ENCODE measurements at places on chromosomes 16 and 17.

GRCh38 chr16:89380681-89381080 lies 109.7 kb downstream of the ANKRD11 start:
- no peak for DNase-seq

- peak; percentile 51 for DNase-seq
Measured at GRCh38 chr16:23435500-23435899, 17.5 kb downstream of the COG7 start.

DNA sequence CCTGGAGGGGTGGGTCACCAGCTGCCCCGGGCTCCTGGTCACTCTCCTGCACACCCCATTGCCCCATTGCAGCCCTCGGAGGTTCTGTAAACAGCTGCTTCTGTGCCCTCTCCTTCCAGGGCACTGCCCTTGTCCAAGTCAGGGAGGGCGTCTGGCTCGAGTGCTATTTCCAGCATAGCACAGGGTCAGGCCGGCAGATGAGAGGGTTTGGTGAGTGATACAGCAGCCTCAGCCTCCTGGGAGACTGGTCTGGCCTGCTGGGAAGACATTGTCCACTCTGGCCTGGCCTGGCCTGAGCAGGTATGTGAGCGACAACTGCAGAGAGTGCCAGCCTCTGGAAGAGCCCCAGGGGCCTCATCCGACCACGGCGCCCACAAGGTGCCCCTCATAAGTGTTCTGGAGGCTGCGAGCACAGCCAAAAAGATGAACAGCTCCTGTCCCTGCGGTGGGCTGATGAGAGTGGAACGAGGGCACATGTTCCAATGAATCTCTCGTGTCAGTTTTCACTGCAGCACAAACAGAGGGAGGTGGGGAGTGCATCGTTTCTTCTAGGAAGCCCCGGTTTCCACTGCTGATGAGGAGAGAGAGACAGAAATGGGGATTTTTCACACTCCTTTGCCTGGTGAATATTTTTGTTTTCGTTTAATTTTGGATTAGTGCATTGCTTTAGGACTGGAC lies 105.8 kb upstream of the SDK2 start:
- no peak for DNase-seq

DNA sequence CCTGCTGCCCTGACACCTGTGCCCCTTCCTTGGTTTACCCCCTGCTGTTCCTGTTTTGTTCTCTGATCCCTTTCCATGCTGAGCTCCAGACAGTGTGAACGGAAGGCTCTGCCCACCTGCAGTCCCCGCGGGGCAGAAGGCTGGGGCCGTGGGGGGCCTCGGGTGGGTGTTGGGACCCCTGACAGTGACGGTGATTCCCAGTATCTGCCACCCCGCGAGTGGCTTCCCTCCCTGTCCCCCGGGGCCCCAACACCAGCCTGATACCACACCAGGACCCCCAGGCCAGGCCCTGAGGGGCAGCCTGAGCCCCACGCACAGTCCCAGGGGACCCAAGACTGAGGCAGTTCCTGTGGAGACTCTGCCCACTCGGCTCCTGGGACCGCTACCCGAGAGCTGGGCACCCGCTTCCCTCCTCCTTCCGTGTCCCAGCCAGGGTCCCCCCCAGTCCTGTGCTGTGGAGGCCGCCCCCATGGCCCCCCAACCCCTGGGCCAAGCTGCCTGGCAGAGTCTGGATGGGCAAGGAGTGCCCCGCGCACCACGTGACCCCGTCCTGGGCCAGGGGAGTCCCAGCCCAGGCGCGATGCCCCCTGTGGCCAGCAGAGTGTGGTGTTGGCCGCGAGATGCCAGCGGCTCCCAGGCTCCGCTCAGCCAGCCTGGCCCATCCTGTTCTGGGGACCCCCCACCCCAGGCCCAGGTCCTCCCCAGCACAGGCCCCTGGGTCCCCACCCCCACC lies 10.0 kb upstream of the C1QTNF8 start:
- DNase-seq, result peak; percentile 60

- DNase-seq, result no peak
Measured at GRCh38 chr16:27318392-27319256, 4.8 kb downstream of the IL4R start.

DNA sequence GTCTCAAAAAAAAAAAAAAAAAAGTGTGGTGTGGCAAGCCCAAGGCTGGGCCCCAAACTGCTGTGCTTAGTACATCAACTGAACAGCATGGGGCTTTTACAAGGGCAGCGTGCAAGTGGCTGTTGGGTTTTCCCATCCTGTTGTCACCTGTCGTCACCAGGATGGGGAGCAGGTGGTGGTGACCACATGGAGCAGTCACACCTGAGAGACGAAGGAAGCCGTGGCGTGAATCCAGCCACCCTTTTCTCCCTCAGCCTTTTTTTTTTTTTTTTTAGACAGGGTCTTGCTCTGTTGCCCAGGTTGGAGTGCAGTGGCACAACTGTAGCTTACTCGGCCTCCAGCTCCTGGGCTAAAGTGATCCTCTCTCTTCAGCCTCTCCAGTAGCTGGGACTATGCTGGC lies 4.1 kb upstream of the MRPL58 start:
- DNase-seq, result no peak

DNA sequence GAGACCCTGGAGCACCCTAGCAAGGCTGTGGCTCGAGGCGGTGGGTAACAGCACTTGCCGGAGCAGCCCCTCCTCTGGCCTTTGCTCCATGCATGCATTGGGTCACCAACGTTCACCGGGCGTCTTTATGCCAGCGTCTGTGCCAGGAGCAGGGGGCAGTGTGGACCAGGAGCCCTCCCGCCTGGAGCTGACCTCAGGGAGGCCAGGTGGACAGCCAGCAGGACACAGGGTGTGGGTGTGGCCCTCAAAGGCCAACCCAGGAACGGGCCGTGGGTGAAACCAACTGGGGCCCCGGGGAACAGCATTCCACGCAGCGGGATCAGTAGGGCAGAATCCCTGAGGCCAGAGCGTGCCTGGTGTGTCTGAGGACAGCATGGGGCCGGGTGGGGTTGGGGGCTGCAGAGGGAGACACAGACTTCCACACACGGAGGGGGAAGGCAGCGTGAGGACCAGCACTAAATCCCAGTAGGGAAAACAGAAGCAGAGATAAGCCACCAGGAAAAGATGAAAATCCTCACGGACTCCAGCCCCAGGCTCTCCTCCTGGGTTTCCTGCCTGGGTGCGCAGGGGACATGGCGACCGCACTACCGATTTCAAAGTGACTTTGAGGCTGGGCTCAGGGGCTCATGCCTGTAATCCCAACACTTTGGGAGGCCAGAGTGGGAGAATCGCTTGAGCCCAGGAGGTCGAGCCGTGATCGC lies 2.9 kb upstream of the CD7 start:
- DNase-seq, result no peak

GRCh38 chr17:50297407-50297865 lies 23.2 kb downstream of the TMEM92 start:
- DNase-seq, result peak; percentile 44

- no peak for DNase-seq
Measured at GRCh38 chr16:82628711-82629110, 1.9 kb downstream of the CDH13 start.

DNA sequence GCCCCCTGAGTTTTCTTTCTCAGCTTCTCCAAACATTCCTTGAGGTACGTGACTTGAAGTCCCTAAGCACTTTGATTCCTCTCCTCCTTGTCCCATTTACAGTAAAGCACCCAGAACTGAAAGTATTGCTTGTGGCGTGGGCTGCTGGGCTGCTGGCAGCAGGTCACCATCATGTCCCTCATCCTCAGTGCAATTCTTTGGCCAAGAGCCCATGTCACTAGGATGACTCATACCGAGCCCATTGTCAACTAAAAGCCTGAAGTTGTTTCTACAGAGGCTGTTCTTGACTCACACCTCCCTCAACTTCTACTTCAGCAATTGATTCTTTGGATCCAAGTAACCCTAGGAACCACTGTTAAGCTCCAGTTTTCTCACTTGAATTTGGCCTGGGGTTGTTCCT lies 54.3 kb downstream of the KPNA2 start:
- DNase-seq, result no peak

DNA sequence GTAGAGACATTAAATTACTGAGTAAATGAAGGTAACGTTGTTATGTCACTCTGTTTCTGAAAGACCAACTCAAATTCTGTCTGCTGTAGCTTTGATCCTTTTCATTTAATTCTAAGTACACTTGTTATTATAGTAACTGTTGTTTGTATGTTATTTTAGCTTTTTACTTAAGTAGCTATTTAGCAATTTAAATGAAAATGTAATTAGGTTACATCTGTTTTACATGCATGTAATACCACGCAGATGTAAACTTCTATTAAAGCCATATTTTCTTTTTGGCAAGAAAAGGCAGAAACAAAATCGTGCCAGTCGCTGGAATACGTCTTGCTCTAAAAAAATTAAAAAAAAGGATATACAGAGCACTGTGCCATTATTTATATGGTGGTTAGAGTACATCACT lies 282.8 kb downstream of the FTO start:
- no peak for DNase-seq

- DNase-seq, result no peak
Measured at GRCh38 chr16:49021136-49021535, 260.5 kb downstream of the CBLN1 start.

DNA sequence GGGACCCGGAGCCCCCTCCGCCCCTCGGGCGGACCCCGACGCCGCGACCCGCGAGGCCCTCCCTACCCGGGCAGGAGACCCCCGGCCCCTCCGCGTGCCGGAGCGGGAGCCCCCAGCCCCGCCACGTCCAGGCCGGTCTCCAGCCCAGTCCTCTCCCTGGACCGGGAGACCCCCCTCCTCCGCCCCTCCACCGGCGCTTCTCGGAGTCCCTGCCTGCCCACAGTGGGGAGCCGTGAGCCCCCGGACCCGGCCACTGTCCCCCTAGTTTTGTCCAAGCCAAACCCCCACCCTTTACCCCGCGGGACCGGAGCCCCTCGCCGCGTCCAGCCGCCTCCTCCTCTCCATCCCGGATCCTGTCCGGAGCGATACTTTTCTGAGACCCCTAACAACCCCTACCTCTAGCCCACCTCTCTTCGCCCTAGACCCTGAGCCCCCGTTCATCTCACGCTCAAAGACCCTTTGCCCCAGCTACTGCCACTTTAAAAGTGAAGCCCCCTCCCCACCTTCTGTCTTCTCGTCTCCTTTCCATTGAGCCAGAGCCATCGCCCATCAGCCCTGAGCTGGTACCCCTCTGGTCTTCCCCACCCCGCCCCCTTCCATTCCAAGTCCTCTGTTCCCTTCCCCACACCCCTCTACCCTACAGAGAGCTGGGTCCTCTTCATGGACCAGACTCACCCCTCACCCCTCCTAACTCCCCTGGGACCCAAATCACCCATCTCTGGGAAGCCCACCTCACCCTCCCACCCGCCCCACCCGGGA lies 1.0 kb downstream of the NECAB2 start:
- DNase-seq, result no peak

- no peak for DNase-seq
Measured at GRCh38 chr16:9612267-9612666, 520.8 kb downstream of the HAPSTR1 start.

DNA sequence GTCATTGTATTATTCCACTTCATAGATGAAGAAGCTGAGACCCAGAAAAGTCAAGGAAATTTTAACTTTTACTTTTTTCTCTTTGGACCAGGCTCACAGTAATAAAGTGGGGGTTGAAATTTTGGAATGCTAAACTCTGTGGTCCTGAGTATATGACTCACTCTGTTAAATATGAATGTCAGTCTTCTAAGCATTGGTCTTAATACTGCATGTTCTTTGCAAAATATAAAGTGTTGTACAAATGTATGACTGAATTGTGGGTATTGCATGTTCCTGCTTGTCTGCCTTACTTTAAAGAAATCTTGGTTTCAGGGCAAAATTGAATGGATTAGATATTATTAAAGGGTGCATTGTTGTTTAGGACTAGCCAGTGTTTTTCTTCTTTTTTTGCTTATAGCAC lies 950.8 kb upstream of the GOT2 start:
- DNase-seq, result no peak

DNA sequence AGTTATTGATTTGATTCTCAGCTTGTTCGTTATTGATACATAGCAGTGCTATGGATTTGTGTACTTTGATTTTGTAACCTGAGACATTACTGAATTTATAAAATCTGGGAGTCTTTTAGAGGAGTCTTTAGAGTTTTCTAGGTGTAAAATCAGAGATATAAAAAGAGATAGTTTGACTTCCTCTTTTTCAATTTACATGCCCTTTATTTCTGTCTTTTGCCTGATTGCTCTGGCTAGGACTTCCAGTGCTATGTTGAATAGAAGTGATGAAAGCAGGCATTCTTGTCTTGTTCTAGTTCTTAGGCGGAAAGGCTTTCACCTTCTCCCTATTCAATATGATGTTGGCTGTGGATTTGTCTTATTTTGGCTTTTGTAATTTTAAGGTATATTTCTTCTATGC lies 106.2 kb downstream of the PHKB start:
- no peak for DNase-seq

DNA sequence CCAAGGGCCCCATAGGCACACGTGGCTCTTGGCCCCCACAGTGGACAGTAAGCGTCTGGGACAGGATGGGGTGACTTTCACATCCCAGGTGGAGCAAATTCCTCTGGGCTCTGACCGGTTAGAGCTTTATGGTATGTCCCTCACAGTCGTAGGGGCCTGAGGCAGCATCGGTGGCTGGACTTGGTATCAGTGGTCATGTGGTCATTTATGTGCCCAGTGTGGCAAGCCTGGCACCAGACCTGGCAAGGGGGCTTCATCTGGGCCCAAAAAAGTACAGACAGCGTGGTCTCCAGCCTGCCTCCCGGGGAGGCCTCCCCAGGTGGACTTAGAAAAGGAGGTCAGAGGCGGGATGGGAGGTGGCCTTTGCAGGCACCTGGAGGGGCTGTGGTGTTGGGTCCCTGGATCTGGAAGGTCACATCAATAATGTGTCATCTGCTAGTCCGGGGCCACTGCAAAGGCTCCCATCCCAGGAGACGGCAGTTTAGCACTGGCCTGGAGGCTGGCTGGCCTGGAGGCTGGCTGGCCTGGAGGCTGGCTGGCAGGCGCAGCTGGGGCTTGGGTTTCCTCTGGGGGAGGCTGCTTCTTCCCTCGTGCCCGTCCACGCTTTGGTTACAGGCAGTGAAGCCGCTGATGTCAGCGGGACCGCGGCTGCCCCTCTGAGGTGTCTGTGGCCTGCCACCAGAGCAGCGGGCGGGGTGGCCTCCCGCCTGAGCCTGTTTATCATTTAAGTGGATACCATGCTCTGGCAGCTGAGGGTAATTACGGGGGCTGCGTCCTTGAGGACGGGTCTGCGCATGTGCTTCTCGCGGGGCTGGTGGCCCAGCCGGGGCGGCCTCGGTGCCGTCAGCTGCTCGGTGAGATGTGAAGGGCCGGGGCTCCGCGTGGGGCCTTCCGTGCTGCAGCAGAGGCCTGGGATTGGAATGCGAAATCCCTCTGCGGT lies 20.7 kb upstream of the CBX4 start:
- peak; percentile 64 for DNase-seq

- DNase-seq, result peak; percentile 22
Measured at GRCh38 chr16:85819245-85819644, 19.8 kb downstream of the COX4I1 start.

- DNase-seq, result no peak
Measured at GRCh38 chr17:45311760-45312476, 4.9 kb downstream of the MAP3K14 start.

DNA sequence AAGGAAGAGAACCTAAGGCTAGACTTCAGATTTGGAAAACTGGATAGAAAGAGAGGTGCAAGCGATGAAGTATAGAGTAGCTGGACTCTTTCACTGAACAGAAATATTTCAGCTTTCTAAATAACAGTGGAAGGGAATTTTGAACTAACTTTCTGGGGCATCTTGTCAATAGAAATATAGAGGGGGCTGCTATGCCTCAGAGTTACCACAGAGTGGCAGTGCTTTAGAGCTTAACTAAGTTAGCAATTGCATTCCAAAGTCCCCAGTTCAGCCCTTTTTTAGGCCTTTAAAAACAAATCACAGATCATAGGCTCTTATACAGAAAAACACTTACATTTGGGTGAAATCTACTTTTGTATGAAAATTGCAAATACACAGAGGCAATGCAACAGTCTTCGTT lies 154.2 kb upstream of the CDH8 start:
- DNase-seq, result peak; percentile 31

All from NCI-H2227 treated with DMSO at 0.1 percent for 48 hours (cell line).